NCI-H1930 (cell line): ENCODE measurements at places on chromosomes 4 and X.

DNA sequence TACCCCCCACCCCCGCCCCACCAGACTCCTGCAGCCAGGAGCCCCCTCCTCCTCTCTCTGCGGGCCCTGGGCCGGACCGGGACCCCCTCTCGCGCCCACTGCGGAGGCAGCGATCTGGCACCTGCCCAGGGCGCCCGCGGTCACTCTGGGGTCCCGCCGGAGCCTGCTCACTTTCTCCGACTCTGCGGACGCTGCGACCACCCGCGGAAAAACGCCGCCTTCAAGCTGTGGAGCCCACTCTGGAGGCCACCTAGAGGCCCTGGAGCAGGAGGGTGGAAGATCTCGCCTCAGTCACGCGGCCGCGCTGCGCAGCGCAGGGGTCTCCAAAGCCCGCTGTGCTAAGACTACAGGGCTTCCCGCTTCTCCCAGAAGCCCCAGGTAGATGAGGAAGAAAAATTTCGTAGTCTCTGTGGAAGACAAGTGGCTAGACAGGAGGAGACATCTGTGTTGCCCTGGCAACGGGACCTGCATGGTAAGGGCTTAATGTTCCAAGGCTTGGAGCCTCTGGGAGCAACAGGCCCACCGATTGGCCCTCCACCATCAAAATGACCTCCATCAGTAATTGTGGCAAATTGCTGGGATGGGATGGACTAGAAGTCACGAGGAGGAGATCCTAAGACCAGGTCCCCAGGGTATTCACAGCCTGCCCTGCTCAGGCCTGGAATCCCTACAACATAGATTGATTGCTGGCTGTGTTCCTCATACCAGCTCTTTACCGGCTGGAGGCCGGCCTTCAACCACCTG, at the start of gene PNMA6F:
TSS of gene PNMA6F (minus strand) at position 387 of the 744 bp plus-strand sequence. CDS start 1,093 bp downstream, outside the sequence.
- no peak for DNase-seq

DNA sequence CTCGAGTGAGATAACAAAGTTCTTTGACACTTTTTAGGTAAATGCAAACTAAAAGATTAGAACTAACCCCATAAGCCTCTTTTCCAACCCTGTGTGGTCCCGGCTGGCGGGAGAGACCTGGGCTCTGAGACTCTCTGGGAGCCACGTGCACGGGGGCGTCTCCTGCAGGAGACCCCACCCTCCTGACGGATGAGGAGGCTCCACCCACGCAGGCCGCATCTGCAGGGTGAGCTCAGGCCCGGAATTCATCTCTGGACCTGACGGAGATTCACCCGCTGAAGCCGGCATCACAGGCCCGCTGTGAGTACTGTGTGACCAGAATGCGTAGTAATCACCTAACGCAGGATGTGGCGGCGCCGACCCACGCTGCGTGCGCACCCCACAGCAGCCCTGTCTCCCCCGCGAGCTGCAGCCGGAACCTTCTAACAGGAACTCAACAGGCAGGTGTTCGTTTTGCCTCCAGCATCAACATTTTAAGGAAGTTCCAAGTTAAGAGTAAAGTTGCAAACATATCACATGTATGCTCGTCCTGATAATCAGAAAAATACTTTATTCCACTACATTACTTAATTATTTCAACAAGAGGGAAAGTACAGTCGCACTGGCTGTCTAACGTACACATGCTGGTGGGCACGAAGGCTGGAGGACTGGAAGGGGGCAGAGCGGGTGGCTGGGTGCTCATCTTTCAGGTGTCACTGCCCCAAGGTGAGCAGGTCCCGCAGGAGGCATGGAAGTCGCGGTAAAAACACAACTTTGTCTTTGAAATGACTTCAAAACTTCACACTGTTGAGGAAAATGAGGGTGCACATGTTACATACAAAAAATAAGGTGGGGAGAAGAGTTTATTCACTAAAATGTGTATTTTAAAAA, 44.5 kb downstream of the FGFRL1 start:
- no peak for DNase-seq

- peak; percentile 29 for DNase-seq
Observed at GRCh38 chr4:41517747-41518146, 20.2 kb upstream of the LIMCH1 start.

DNA sequence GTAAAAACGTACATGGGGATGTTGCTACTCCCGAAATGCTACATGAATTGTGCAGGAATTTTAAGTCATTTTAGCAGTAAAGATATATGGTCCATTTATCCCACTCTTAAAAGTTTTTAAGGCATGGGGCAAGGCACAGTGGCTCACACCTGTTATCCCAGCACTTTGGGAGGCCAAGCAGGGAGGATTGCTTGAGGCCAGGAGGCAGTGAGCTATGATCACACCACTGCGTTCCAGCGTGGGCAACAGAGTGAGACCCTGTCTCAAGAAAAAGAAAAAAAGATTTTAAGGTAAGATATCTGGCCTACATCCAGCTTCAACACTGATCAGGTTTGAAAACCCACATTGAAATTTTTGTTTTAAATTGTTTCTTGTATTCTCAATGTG, 1.2 kb upstream of the SEC24D start:
- DNase-seq, result no peak

- DNase-seq, result no peak
Observed at GRCh38 chr4:32858971-32859370, 2138.8 kb downstream of the PCDH7 start.

DNA sequence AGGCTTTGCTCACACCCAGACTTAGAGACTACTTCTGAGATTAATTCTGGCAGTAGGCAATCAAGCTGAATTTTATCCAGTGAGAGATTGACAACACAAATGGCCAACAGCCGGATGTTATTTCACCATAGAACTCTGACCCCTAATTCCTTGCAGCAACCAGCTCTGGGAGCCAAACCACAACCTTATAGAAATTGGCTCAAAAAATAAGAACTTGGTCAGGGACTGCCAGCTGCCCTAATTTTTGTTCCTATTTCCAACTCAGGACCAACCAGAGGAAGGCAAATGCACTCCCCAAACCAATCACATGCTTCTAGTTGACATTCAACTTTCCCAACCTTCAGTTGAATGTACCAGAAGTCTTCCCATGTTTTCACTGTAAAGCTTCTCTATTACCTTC, 269.7 kb downstream of the HS3ST1 start:
- no peak for DNase-seq

DNA sequence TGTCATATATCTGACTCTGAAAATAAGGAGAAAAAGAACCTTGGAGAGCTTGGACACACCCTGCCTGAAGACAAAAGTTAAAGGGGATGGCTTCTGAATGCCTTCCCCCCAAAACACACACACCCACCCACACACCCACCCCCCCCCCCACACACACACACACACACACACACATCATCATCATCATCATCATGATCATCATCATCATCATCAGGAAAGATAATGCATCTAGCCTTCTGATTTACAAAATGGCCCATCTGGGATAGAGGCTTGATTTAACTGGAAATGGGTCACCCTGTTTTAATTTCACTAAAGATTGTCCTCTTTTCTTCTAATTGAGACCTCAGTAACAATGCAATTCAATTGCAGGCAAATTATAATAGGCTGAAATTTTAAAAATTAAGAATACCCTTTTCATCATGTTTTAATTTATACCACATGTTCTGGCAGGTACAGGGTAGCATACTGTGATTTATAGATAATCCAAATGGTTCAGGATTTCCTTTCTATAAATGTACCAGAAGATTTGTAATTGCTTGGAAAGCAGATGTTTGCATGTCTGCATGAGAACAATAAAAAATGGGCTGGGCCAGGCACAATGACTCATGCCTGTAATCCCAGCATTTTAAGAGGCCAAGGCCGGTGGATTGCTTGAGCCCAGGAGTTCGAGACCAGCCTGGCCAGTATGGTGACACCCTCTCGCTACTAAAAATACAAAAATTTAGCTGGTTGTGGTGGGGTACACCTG, 56.5 kb downstream of the TRIM2 start:
- no peak for DNase-seq

GRCh38 chrX:136209016-136209738, 42.0 kb downstream of the MAP7D3 start:
- no peak for DNase-seq

DNA sequence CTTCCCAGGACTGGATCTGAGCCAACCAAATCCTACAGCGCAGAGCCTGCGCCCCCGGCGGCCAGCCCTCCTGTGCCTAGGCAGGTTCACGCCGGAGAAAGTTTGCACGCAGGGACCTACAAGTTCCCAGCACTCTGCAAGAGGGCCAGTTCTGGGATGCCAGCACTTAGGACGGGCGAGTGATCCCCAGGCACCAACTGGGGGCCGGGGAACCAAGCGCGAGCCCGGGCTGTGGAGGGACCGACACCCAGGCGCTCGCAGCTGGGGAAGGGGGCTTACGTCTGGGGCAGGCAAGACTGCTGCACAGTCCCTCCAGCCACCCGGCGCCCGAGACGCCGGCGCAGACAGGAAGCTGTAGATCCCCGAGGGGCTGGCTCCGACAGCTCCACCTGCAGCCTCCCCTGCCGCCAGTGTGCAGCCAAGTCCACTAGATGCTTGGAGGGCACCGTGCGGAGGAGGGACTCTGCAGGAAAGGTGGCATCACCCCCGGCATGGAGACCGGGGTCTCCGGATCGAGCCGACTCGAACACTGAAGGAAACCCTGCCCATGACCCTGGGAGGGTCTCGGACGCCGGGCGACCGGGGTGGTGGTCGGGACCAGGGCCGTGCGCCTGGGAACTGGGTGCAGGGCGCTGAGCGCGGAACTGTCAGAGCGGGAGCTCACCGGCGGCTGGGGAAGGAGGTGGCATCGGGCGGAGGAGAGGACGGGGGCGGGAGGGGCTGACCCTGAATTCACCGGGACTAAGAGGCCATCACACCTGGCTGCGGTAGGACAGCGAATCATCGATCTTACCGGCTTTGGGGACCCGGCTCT, 566 bp downstream of the CORIN start:
- peak; percentile 8 for DNase-seq

DNA sequence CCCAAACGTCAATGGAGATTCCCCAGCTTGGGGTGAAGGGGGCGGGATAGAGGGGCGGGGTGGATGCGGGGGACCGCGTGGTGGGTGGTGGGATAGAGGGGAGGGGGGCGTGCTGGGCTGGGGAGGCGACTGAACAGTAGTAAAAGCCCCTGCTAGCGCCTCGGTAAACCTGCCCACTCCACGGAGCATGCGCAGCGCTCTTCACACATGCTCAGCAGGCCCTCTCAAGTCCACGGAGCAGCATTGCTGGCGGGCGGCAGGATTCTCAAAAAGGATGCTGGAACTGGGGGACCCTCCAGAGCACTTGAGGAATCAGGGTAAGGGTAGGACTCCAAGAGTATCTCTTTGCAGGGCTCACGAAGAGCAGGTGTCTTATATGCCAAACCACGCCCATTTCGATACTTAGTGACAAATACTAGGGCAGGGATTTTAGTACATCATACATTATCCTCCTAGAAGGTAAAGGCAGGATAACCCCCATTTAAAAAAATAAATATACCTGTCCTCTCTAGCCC, 378 bp upstream of the RPS6KA6 start:
- DNase-seq, result peak; percentile 10

DNA sequence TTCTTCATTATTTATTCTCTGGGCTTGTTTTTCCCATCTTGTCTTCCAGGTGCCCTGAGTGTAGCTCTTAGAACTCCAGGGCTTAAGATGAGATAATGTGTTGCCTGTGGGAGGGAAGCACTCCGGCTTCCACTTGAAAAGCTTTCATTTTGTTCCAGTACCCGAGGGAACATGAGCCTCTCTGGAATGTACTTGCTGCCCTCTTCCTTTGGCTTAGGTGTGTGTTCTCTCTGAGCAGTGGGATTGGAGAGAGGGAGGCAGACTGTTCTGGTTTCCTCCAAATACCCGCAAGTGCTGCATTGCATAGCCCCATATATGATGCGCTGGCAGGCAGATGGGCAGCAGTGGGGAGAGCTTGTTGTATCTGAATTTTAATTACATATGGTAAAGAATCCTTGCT, 861 bp upstream of the DTHD1 start:
- DNase-seq, result no peak

- no peak for DNase-seq
Observed at GRCh38 chrX:16212024-16212423, 44.7 kb downstream of the MAGEB17 start.

- no peak for DNase-seq
Observed at GRCh38 chr4:122423246-122423645, 33.3 kb downstream of the IL2 start.

DNA sequence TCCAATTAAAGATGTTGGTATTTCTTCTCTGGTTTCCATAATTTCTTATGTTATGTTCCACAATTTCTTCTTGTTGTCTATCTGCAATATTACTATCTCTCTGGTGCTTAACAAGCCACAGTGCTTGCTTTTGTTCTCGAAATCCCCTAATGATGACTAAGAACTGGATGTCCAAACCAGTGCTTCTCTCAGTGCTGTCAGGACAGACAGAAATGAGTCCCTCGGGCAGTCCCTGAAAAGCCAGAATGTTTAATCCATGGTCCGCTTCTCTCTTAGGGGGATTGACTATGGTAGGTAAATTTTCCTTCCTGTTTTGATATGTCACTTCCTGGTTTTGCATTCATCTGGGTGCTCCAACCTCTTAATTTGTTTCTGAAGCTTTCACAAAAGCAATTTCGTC, 321.6 kb upstream of the PCDH10 start:
- no peak for DNase-seq

- no peak for DNase-seq
Observed at GRCh38 chr4:88756149-88756548, 58.5 kb upstream of the NAP1L5 start.

DNA sequence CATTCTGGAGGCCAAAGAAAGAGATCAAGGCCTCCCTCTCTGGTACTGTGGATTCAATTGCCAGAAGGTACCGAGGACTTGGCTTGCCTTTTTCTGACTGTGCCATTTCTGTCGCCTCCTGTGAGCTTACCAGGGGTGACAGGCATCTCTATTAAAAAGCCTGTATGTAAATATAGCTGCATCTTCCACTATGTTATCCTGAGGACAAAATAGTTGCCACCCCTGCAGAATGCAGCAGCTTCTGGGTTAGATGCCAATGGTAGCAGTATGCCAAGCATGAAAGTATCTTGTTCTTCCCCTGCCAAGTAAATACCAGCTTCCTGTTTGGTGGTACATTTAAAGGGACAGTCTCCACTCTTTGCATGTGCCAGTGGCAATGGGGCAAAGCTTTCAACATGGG, 10.7 kb downstream of the TRPC5OS start:
- DNase-seq, result no peak

DNA sequence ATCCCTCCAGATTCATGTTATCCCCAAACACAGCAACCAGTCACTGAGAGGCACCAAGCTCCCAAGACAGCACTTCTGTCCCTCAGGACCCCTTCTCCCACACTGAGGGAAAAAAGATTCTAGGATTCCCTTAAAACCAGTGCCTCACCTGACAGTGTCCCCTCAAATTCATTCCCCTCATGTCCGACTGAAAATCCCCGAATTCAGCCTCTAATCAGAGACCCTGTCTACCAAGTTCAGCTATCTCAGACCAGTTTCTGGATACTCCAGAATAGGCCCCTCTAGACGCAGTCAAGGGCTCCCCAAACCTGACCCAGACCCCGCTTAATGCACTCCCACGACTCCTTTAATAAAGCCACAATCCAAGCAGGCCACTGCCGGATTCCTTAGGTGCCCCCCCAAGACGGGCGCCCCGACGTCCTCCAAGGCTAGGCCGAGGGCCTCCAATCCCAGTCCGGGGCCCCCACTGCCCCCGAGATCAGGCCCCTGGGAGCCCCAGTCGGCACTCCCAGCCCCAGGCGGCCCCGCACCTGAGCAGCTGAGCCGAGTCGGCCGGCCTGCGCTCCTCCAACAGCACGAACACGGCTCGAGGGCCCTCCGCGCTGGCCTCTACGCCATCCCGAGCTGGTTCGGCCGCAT, 457 bp downstream of the TFE3 start:
- DNase-seq, result no peak

- no peak for DNase-seq
Observed at GRCh38 chr4:17701138-17701839, 80.1 kb downstream of the FAM184B start.
